ENCODE measurements at places on chromosomes 2 and 18.
A peak's percentile ranks its signal among the peaks of the same experiment; 100 is the strongest.

DNA sequence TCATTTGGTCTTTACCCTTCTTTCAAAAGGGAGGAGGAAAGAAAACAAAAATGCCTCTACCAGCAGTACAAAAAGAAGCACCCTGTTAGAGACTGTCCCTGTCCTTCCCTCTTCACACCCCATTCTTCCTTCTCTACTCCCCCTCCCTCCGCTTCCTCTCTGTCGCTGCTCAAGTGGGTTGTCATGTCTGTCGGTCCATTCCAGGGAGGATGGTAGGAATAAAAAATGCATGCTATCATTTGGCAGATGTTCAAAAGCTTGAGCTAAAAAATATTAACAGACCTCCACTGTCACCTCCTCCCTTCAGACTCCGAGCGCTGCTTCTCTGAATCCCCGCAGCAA lies 482.0 kb downstream of the BCL11A start:
- no peak for DNase-seq

- no peak for DNase-seq
Observed at GRCh38 chr2:71614976-71615766, 161.8 kb downstream of the DYSF start.

DNA sequence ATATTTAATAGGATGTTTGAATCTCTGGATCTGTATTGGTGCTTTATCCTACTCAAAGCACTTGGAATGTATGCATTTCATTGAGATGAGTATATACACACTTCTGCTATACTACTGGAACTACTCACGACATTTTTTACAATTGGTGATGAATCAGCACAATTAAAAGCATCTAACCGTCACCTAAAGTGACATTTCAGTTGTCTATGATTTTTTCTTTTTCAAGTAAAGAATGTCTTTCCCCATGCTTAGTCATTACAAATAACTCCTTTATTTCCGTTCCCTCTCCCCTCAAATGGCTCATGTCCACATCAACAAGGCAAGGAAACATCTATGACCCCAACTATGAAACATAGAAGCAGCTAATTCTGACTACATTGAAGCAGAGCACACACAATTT lies 77.3 kb downstream of the CLIP4 start:
- no peak for DNase-seq

GRCh38 chr18:62919109-62919838 lies 203.9 kb downstream of the PHLPP1 start:
- DNase-seq: no peak

- DNase-seq: peak; percentile 75
Observed at GRCh38 chr18:9771261-9771976, 63.3 kb downstream of the RAB31 start.

DNA sequence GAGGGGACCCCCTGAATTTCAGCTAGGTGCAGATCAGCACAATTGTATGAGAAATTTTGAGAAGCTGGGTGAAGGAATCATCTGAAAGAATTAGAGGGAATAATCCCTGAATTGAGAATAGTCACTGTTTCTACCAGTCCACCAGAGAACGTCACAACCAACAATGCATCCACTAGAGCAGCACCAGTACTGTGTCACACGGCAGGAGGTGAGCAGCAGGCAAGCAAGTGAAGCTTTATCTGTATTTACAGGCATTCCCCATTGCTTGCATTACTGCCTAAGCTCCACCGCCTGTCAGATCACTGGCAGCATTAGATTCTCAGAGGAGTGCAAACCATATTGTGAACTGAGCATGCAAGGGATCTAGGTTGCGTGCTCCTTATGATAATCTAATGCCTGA lies 40.7 kb downstream of the GDF7 start:
- no peak for DNase-seq
